ENCODE measurements at places on chromosomes 1 and 21.
A peak's percentile ranks its signal among the peaks of the same experiment; 100 is the strongest.

DNA sequence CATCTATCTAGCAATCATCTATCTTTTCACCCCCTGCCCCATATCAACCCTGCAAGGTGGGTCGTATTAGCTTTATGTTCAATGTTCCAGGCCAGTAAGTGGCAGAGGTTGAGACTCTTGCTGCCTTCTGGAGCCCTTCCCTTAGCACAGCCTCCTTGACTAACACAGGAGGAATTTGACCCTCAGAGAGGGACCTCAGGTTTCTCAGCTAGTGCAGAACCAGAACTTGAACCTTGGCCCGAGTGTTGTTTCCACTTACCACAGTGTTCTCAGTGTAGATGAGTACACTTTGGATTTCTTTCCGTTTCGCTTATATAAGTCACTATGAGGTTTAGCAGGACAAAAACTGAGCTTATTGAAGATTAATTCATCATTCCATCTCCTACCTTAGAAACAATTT is 11.1 kb upstream of the ATF3 start:
- no peak for DNase-seq

GRCh38 chr1:7553042-7553690 is 217.9 kb upstream of the VAMP3 start:
- no peak for DNase-seq

- DNase-seq, result no peak
Measured at GRCh38 chr1:21543598-21543997, 34.4 kb downstream of the ALPL start.

- peak; percentile 52 for DNase-seq
Measured at GRCh38 chr1:66242646-66243547, 291.1 kb upstream of the SGIP1 start.

GRCh38 chr1:71587961-71588360 is 507.1 kb upstream of the ZRANB2 start:
- DNase-seq, result no peak

DNA sequence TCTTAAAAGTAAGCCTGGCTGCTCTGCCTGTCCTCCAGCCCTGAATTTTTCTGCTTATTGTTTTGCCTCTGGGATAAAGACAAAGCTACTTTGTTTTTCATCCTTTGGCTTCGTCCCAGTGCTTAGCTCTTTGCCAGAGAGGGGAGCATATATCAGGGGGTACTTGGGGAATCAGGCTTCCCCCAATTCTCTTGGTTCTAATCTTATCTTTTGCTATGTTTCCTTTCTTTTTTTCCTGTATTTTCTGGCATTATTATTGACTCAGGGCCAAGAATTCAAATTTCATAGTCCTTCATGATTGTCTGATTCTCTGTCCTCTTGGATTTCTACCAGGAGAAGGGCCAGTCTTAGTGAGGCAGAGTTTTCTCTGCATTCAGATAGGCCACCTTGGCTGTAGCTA is 51.2 kb downstream of the GIPC2 start:
- no peak for DNase-seq

DNA sequence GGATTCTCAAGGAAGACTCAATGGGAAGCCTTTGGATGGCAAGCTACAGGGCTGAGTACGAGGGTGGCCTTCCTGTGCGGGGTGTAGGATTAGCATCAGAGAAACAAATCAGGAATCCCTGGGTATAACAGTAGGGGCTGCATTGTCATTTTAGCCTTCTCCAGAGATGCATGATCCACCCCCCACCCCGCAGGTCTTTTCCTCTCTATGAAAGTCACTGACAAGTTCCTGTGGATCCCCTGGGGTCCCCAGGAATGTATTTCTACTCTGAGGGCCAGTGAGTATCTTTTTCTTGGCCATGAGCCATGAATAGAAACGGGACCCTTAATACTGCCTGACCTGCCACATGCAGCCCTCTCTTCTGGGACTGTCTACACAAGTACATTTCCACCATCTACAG is 473.0 kb upstream of the VAMP3 start:
- no peak for DNase-seq

GRCh38 chr21:34154878-34155277 is 81.5 kb downstream of the MRPS6 start:
- DNase-seq, result no peak

DNA sequence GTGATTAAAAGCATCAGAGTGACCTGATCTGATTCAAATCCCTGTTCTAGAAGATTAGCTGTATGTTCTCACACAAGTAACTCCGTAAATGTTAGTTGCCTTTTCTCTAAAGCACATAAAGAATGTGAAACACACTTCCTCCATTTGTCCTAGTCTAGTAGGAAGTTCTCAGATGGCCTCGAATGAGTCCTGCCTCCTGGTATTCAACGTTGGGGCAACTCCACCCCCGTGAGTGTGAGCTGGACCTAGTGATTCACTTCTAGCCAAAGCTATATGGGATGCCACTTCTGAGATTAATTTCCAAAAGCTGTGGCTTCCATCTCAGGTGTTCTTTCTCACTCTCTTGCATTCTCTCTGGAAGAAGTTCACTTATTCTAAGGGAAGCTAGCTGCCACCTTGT is 267.6 kb downstream of the GPATCH2 start:
- no peak for DNase-seq

DNA sequence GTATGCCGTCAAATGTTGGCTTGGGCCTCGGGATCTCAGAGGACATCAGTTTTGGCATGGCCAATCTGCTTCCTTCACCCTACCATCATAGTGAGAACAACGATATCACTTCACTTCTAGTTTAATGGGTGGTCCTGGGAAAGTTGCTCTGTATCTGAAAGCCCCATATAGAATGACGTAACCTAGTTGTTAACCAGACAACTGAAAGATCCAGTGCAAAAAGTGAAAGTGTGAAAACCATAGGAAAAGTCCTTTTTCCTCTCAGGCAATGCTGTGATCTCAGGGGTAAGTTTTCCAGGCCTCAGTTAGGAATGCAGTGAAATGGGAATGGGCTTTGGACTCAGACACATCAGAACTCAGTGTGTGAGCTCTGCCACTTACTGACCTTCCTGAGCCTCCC is 18.6 kb upstream of the ATP1B1 start:
- no peak for DNase-seq

- DNase-seq, result no peak
Measured at GRCh38 chr1:2203671-2204414, 9.3 kb upstream of the FAAP20 start.

GRCh38 chr21:35099310-35099709 is 50.2 kb upstream of the RUNX1 start:
- DNase-seq, result no peak

- no peak for DNase-seq
Measured at GRCh38 chr1:243726806-243727502, 123.1 kb downstream of the AKT3 start.

Measured in activated T-helper 1 cell treated with Interleukin-2 at 50 U/mL for 16 hours (primary cell).